ENCODE measurements at places on chromosomes 2 and 18.

GRCh38 chr18:61742565-61743429, 150.0 kb downstream of the RNF152 start:
- no peak for DNase-seq

GRCh38 chr2:40062381-40062780, 283.3 kb upstream of the THUMPD2 start:
- DNase-seq: no peak

GRCh38 chr2:36869606-36870005, 96.7 kb downstream of the STRN start:
- no peak for DNase-seq

- DNase-seq: no peak
Measured at GRCh38 chr18:59063300-59063906, 76.3 kb upstream of the SEC11C start.

DNA sequence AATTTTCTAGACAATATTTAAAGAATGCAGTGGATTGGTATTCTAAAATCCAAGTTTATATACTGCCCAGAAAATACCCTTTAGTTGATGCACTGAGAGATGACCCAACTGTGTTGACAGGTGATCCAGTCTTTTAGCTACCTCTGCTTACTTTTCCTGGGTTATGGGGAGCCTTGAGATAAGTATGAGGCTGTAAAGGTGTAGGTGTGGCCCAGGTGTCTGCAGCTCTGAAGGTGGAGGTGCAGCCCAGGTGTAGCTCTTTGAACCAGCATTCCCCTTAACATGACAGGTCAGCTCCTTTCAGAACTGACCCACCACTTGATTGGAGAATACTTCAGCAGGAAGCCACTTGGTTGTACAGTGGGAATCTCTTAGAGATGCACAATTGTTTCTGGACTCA, 62.3 kb upstream of the ACSL3 start:
- DNase-seq: no peak

DNA sequence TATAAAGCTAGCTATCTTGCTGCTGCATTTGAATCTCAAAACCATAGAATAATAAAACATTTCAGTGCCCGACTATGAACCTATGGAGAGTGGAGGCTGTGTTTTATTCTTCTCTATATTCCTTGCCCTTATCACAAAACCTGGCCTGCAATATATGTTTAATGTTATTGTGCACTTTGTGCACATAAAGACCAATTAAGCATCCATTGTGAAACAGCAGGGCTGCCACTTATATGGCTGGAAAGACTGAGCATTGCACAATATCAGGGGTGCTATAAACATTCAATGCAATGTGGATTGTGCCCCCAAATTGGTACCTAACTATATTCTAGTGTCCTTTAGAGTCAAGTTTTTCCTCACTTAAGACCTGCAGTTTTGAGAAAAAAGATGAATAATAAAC, 83.2 kb downstream of the RDH14 start:
- DNase-seq: no peak
